ENCODE measurements at places on chromosomes 2 and 18.

GRCh38 chr2:128605421-128605820, 286.8 kb upstream of the HS6ST1 start:
- no peak for DNase-seq

DNA sequence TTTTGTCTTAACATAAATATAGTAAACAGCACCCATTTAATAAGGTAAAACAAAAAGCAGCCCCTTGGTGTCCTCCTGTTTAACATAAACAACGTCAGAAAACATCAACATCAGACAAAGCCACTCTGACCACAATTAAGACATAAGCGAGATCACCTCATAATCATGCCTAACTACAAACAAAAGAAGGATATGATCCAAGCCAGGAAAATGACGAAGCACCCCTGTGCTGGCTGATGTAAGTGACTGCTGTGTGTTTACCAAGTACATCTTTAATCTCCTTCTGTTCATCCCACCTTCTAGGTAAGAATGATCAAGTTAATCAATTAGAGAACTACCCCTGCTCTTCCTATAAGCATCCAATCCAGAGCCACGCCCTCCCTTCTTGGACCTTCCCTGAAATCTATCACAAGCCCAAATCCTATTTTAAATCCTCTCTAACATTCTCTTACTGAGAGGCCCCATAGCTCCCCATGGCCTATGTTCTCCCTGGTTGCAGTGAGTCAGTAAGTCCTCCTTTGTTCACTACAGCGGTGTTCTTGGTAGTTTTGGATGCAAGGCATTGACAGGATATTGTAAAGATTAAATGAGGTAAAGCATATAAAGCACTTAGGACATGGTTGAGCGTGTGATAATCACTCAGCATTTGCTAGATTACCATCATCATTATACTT, 424.2 kb downstream of the TSN start:
- no peak for DNase-seq

- no peak for DNase-seq
Measured at GRCh38 chr2:96531366-96531765, 5.2 kb upstream of the ARID5A start.

DNA sequence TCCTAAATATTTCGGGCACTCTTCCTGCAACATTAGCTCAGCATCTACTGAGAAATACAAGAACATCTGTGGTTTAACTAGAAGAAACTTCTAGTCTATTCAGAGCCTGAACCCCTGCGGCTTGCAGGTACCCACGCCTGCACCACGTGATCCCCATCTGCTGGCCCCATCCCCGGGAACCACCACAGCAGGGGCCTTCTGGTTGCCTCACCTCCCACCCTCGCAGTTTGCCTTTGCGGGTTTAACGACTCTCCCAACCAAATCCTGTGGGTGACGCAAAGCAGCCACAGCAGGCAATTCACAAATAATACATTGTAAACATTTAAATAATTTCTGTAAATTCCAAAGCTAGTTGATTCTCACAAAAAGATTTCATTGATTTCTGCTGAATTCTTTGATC, 90.2 kb upstream of the TMEM18 start:
- DNase-seq, result peak; percentile 23

DNA sequence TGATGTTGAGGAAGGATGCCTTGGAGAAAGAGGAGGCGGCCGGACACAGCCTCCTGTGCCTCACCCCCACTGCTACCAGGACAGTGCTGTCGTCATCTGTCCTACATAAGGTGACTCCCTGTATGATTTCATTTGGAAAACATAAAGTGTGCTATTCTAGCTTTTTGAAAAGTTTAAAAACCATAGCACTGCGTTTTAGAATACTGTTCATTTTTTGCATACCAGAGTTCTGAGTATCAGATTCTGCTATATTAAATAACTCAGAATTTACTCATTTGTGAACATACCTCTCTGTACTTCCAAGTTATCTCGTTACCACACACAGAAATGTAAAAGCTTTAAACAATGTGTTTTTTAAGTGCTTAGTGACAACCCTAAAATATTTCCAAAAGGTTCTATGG, 302.9 kb downstream of the LRRTM1 start:
- DNase-seq, result no peak

- no peak for DNase-seq
Measured at GRCh38 chr18:26648509-26649192, 100.3 kb upstream of the KCTD1 start.

- DNase-seq, result no peak
Measured at GRCh38 chr18:61998957-61999356, 106.2 kb upstream of the RNF152 start.

- DNase-seq, result no peak
Measured at GRCh38 chr2:30781451-30781850, 25.8 kb downstream of the CAPN13 start.

GRCh38 chr18:77132369-77133050, at the start of gene MBP:
MBP (minus strand) TSS chr18:77132783; CDS start chr18:77105261, 27,522 bp downstream.
- peak; percentile 54 for DNase-seq

DNA sequence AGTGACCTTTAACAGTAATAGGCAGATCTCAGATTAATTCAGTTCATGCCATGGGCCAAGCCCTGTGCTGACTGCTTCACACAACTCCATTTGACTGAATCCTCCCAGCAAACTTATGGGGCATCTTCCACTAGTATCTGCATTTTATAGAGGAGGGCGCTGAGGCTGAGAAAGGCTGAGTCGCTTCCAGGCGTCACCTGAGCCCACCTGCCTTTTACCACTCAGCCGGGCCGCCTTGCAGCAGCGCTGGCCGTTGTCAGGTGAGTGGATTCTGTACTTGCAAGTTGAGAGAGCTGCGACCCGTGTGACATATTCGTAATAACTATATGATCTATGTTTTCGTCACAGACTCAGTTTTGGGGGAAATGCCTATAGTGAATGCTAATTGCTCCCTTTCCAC, 59.3 kb upstream of the B3GNT7 start:
- no peak for DNase-seq

GRCh38 chr2:225027061-225027762, 15.1 kb downstream of the DOCK10 start:
- DNase-seq, result no peak

DNA sequence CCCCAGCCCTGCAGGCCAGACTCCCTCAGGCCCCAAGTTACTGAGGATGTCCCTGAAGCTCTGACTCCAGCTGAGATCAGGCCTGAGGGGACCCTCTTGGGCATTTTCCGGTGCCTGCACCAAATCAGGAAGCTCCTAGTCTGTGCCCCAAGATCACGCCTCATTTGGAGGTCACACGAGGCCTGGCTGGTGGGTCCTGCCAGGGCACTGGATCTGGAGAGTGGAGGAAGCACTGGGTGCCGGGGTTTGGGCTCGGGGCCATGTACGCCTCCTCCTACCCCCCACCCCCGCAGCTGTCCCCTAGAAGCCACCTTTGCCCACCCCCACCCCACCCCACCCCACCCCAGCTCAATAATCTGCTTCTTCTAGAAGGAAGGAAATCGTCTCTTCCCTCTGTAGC, 16.2 kb downstream of the SH2D6 start:
- DNase-seq, result no peak

GRCh38 chr2:240983996-240984498, 14.4 kb upstream of the SNED1 start:
- DNase-seq, result no peak

- no peak for DNase-seq
Measured at GRCh38 chr18:23103449-23103848, 31.8 kb upstream of the CABLES1 start.

GRCh38 chr2:170816504-170817092, at the start of gene GAD1:
GAD1 (plus strand) TSS chr2:170816887; CDS start chr2:170818592, 1,705 bp downstream.
- no peak for DNase-seq
